ENCODE measurements at places on chromosomes 5 and 9. TPM values are rescaled to one million over a fixed set of nuclear protein-coding genes. Genes with fewer than 3 reads are reported as not detected.
A peak's percentile ranks its signal among the peaks of the same experiment; 100 is the strongest.

DNA sequence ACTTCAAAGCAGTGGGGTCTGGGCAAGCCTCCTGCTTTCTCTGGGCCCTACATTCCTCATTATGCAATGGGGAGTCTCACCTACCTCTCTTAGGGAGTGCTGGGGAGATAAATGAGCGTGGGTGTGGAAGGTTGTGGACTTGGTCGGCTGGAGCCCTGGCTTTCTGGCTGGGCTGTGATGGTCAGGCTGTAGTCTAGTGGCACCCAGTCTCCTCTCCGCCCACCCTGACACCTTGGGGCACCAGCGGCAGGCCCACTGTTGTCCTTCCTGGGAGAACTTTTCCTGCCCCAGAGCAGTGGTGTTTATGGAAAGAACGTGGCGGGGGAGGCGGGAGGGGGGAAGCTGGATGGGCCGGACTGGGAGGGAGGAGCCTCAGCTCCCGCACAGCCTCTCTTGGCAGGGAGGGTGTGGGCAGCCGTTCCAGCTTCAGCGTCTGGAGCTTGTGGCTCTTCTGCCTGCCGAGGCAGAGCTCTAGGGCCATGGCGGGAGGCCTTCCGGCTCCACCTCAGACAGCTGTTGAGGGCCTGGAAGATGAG lies 4.1 kb downstream of the PTGS1 start:
- no peak overlapping the region for H3K4me3 ChIP-seq
- peaks cover 5% of the 10 kb centered on the region for H3K27me3 ChIP-seq
- no peaks in the 10 kb centered on the region for H3K36me3 ChIP-seq
- DNase-seq = peak; percentile 80
- H3K4me1 ChIP-seq = peaks cover 16% of the 10 kb centered on the region
- H3K27ac ChIP-seq = no peak overlapping the region

GRCh38 chr5:103208460-103208859 lies 50.1 kb upstream of the MACIR start:
- no peak overlapping the region for H3K4me3 ChIP-seq
- no peaks in the 10 kb centered on the region for H3K4me1 ChIP-seq
- H3K36me3 ChIP-seq = peaks cover 3% of the 10 kb centered on the region

The PCSK5 gene
- total RNA-seq = 21.0 TPM

The PARP8 gene
- 33.3 TPM for total RNA-seq

Data from lung (tissue), 17 donors.